Stimulated activated CD4-positive, alpha-beta T cell treated with anti-CD3 and anti-CD28 coated beads, Interleukin-2, amount 100 ng/mL, for 24 hours (primary cell): ENCODE measurements at places on chromosomes 1 and 21.

DNA sequence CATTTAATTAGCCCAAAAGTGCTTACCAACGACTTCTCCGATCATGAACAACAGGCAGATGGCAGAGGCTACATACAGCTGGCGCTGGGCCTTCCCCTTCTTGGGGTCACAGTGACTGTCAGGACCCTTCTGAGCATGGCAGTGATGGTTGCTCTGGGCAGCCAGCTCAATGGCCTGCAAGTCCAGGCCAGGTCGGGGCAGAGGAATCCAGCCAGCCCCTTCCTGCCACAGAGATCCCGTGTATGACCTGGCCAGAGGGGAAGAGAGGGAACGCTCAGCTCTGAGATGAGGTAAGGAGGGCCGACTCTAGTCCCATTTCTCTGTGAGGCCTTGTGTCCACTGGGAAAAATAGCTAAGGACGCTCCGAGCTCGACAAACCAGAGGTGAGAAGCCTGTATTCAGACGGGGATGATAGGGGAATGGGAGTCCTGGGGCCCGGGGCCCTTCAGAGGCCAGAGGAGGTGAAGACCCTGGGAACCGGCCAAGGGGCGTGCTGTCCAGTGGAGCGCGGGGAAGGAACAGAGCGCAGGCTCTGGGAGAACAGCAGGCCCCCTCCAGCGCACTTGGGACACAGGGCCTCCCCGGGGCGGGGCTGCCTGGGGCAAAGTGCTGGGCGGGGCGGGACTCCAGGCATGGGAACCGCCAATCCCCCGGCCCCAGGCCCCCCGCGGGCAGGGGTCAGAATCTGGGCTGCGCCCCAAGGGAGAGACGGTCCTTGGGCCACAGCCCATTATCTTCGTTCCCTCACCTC is 772 bp downstream of the SLC30A2 start:
- DNase-seq = no peak

DNA sequence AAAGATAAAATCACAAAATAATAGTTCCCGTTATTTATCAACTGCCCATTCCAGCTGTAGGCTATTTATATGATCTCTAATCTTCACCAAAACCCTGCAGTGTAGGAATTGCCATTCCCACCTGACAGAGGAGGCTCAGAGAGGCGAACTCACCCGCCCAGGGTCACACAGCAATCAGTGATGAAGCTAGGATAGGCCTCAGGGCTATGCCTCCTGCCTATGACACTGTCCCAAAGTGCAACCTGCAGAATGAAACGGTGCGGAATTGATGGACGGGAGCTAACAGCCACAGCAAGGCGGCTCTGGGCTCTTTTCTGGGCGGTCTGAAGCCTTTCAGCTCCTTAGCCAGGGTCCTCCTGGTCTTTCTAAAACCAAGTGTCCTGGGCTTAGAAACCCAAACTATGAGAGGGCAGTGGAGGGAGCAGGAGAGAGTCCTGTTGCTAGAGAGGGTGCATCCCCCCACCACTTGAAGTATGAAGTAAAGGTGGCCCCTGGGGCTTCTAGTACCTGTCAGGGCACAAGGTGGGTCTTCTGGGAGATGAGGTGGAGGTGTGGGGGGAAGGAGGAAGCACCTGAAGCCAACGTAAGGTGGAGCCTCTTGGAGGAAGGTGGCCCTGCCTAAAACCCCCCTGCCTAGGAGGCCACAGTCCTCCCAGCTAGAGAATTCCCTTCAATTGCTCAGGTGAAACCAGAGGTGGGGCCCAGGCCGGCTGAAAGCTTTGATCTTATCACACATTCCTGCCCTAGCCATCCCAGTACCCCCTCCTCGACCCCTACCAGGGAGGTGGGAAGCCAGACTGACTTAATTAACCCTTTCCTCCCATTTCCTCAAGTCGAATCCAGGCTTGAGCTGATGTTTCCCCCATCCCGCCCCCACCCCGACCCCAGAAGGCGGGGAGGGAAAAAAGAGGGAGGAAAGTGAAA is 14.8 kb downstream of the HSPG2 start:
- no peak for DNase-seq

GRCh38 chr1:196637606-196638005 is 14.2 kb upstream of the CFH start:
- no peak for DNase-seq

- DNase-seq = no peak
Observed at GRCh38 chr1:237953238-237953637, 62.5 kb upstream of the ZP4 start.

GRCh38 chr1:65213271-65214023 is 65.4 kb downstream of the AK4 start:
- DNase-seq = peak; percentile 12

- no peak for DNase-seq
Observed at GRCh38 chr21:25425156-25425555, 182.1 kb downstream of the MRPL39 start.
